ENCODE measurements at places on chromosomes 6 and 20. TPM values are rescaled to one million over a fixed set of nuclear protein-coding genes. Genes with fewer than 3 reads are reported as not detected.

DNA sequence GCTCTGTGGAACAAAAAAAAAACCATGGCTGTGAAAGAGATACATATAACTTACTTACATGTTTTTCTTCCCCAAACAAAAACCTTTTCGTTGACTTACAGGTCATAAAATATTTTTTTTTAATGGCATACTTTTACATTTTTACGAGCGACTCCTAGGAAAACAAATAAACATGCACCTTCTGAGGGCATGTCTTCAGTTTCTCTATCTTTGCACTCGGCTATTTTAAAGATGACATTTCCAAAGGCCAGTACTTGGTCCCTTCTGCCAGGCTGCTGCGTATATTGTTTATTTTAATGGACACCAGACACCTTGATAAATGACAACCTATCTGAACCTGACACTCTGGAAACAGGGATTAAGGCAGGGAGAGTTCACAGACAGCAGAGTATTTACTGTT, 49.4 kb downstream of the PIGU start:
- DNase-seq, result no peak

- no peak for DNase-seq
These were observed 185.8 kb upstream of the MAN1A1 start for GRCh38 chr6:119535332-119535731.

DNA sequence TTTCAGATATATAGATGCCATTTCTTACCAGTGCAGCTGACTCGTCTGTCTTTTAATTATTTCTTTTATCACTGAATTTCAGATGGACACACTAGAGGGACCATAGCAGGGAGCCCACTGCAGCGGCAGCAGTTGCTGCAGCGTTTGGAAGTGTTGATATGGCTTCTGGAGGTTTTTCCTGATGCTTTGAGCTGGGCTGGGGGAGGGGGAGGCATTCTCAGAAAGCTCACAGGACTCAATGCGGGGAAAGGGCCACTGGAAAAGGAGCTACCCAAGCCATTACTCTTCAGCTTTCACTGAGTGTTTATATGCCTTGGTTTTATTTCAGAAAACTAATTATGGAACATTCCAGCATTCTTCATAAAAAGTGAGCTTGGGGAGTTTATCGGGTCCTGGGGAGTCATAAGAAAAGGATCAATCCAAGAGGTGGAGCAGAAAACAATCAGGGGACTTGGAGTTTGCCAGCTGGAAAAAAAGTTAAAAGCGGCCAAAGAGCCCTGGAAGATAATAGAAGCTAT, 740.4 kb upstream of the FLRT3 start:
- no peak for DNase-seq

- DNase-seq, result no peak
These were observed 149.1 kb downstream of the SASH1 start for GRCh38 chr6:148491638-148492251.

EYA2 gene
- 0.14 TPM for total RNA-seq
